ENCODE measurements at places on chromosomes 6 and 20. TPM values are rescaled to one million over a fixed set of nuclear protein-coding genes. Genes with fewer than 3 reads are reported as not detected.

GRCh38 chr6:44800171-44800783 is 412.8 kb downstream of the CDC5L start:
- DNase-seq: no peak
- H3K4me3 ChIP-seq: no peak overlapping the region
- H3K36me3 ChIP-seq: no peaks in the 10 kb centered on the region
- H3K27ac ChIP-seq: no peak overlapping the region

CST3 gene
- total RNA-seq: 1,644 TPM

DNA sequence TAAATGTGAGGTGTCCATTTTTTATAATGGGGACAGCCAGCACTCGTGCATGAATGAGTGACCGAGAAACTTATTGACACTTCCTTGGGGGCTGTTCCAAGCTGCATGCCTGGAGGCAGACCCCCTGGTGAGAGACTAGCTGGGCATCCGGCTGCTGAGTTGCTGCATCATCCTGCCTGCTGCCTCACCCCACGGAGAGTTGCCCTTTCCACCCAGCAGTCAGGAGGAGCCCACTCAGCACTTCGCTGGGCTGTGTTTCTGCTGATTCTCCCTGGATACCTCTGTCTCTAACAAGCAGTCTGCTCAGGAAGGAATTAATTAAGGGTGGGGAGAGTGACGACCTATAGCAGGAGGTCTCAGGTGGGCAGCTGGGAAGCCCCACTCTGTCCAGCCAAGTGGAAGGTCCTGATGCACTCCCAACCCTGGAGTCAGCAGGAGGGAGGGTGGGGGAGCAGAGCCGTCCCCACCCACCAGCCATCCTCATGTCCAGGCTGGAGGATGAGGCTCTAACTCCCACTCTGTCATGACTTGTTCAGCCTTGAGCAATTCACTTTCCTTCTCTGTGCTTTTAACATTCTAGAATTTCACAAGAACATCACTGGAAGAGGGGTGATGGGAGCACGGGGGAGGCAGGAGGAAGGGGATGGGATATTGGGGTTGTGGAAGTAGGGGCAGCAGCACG is 177.3 kb downstream of the LRFN2 start:
- H3K4me3 ChIP-seq: no peak overlapping the region
- no peak overlapping the region for H3K27ac ChIP-seq

GRCh38 chr6:22544476-22544875 is 24.9 kb upstream of the HDGFL1 start:
- no peaks in the 10 kb centered on the region for H3K27me3 ChIP-seq
- no peak overlapping the region for H3K27ac ChIP-seq
- H3K36me3 ChIP-seq: no peaks in the 10 kb centered on the region
- H3K4me1 ChIP-seq: no peaks in the 10 kb centered on the region

GRCh38 chr6:75932067-75932466 is 140.4 kb downstream of the IMPG1 start:
- H3K27ac ChIP-seq: no peak overlapping the region
- DNase-seq: no peak
- no peaks in the 10 kb centered on the region for H3K36me3 ChIP-seq

DNA sequence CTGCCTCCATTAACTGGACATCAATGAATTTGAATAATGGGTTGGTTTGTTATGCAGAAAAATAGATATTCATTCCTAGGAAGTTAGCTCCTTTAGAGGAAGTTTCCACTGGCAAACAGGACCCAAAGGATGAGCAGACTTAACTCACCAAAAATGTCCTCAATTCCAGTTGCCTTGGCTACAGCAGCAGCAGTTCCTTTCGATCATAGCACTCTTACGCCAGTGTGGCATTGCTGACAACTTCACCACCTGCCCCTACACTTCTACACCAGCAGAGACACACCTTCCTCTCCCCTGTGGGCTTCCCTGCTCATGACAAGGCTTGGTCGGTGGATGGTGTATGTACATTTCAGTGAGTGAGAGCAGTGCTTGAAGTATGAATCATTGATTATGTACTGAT is 532.8 kb downstream of the QKI start:
- H3K27me3 ChIP-seq: no peaks in the 10 kb centered on the region
- no peak overlapping the region for H3K4me3 ChIP-seq
- no peaks in the 10 kb centered on the region for H3K4me1 ChIP-seq

FAM83D gene
- total RNA-seq: 29.3 TPM

- no peak overlapping the region for H3K27ac ChIP-seq
- peaks cover 12% of the 10 kb centered on the region for H3K4me1 ChIP-seq
- no peaks in the 10 kb centered on the region for H3K27me3 ChIP-seq
- no peak for DNase-seq
- H3K36me3 ChIP-seq: no peaks in the 10 kb centered on the region
- H3K4me3 ChIP-seq: no peak overlapping the region
Measured at GRCh38 chr6:27161946-27162603, 85.4 kb upstream of the PRSS16 start.

- H3K4me1 ChIP-seq: peaks cover 11% of the 10 kb centered on the region
- H3K27ac ChIP-seq: no peak overlapping the region
- H3K4me3 ChIP-seq: no peak overlapping the region
- no peaks in the 10 kb centered on the region for H3K27me3 ChIP-seq
Measured at GRCh38 chr20:40579701-40580100, 109.3 kb downstream of the MAFB start.

- no peaks in the 10 kb centered on the region for H3K27me3 ChIP-seq
- no peak overlapping the region for H3K27ac ChIP-seq
- DNase-seq: no peak
- no peaks in the 10 kb centered on the region for H3K36me3 ChIP-seq
Measured at GRCh38 chr6:95203153-95203754, 374.1 kb upstream of the MANEA start.

LINC00237 gene
- total RNA-seq: not detected

DNA sequence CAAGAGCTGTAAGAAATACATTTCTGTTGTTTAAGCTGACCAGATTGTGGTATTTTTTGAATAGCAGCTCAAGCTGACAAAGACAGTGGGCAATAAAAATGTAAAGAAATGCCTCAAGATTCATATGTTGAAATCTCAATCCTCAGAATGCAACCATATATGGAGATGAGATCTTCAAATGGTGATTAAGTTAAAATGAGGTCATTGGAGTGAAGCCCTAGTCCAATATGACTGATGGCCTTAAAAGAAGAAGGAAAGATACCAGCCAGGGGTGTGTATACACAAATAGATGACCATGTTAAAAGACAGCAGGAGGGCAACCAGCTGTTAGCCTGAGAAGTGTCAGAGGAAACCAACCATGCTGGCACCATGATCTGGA is 7.1 kb upstream of the DDO start:
- H3K36me3 ChIP-seq: no peaks in the 10 kb centered on the region
- peaks cover 17% of the 10 kb centered on the region for H3K4me1 ChIP-seq
- H3K4me3 ChIP-seq: no peak overlapping the region
- H3K27ac ChIP-seq: no peak overlapping the region
- no peaks in the 10 kb centered on the region for H3K27me3 ChIP-seq

BMP6 gene
- 12.7 TPM for total RNA-seq

GRCh38 chr20:46640536-46641311 is 10.5 kb downstream of the SLC13A3 start:
- no peak overlapping the region for H3K27ac ChIP-seq
- no peaks in the 10 kb centered on the region for H3K27me3 ChIP-seq
- no peak overlapping the region for H3K4me3 ChIP-seq
- H3K36me3 ChIP-seq: no peaks in the 10 kb centered on the region
- DNase-seq: no peak

GRCh38 chr6:53360093-53360912 is 11.6 kb upstream of the ELOVL5 start:
- no peaks in the 10 kb centered on the region for H3K36me3 ChIP-seq
- H3K4me3 ChIP-seq: no peak overlapping the region
- H3K27ac ChIP-seq: peak overlapping the region; percentile 96
- no peak for DNase-seq

GRCh38 chr20:45088247-45088646 is 12.7 kb downstream of the KCNS1 start:
- H3K27me3 ChIP-seq: no peaks in the 10 kb centered on the region
- no peaks in the 10 kb centered on the region for H3K4me1 ChIP-seq
- no peaks in the 10 kb centered on the region for H3K36me3 ChIP-seq
- no peak for DNase-seq
- H3K27ac ChIP-seq: no peak overlapping the region

FNDC11 gene
- total RNA-seq: not detected

DNA sequence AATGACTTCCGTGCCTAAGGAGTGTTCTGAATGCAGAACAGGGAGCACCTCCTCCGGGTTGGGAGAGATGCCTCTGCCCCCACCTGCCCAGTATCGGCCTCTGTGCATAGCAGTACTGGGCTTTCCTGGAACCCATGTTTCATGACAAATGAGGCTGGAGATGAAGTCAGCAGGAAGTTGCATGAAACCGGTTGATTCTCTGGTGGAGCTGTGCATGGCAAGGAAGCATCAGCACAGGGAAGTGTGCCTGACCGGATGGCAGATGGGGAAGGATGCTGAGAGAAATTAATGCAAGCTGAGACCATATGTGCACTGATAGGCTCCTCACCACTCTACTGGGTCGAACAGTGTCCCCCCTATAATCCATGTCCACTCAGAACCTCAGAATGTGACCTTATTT is 155.5 kb downstream of the CDH26 start:
- DNase-seq: no peak
- no peak overlapping the region for H3K4me3 ChIP-seq
- peaks cover 6% of the 10 kb centered on the region for H3K27me3 ChIP-seq
- H3K4me1 ChIP-seq: no peaks in the 10 kb centered on the region
- H3K36me3 ChIP-seq: no peaks in the 10 kb centered on the region

DNA sequence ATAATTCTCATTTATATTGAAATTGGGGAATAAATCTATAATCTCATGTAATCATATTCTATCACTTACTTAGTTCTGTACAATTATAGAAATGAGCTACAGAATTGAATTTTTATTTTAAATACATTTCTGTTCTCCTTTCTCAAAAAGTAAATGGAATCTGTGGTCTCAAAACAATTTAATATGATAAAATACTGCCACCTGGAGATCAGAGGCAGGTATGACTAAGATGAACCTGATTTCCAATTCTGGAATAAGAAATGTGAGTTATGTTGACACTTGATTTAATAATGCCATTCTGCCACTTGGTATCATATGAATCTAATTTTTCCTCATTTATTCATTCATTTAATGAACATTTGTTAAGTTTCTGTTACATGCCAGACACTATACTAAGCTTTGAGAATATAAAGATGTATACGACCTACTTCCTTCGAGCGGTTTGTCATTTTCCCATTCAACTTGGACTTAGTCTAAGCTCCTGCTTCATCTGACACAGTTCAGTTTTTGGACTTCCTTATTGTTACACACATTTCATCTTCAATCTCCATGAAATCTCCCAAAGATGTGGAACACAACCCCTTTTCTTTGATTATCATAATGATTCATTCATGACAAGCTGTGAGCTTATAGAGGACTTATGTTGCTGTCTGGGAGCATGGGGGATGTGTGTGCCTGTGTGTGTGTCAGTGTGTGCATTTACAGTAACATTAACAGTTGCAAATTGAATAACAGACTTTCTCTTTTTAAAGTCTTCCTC is 7.5 kb upstream of the CCDC28A start:
- H3K27ac ChIP-seq: no peak overlapping the region
- DNase-seq: no peak
- H3K36me3 ChIP-seq: no peaks in the 10 kb centered on the region
- H3K4me3 ChIP-seq: no peak overlapping the region
- no peaks in the 10 kb centered on the region for H3K4me1 ChIP-seq
- H3K27me3 ChIP-seq: no peaks in the 10 kb centered on the region

DNA sequence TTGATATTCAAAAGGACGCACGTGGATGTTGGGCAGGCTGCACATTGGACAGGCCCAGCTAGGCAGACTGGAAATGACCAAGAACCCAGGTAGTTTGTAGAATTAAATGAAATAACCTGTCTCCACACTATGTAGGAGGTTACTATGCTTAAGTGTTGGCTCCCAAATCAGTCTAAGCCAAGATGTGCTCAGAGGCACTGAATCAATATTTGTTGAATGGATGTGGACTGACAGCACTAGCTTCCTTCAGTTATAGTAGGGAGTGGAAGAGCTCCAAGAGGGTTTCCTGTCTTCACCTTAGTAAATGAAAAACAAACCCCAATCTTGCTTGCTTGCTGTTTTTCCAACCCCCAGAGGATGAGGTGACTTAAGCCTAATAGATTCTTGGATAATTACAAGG is 180.5 kb downstream of the JARID2 start:
- H3K27ac ChIP-seq: no peak overlapping the region
- no peak for DNase-seq
- H3K27me3 ChIP-seq: no peaks in the 10 kb centered on the region

VWA7 gene
- 8.1 TPM for total RNA-seq

- H3K27ac ChIP-seq: no peak overlapping the region
- no peaks in the 10 kb centered on the region for H3K36me3 ChIP-seq
Measured at GRCh38 chr20:51036226-51036625, 13.3 kb upstream of the KCNG1 start.

- H3K36me3 ChIP-seq: no peaks in the 10 kb centered on the region
- DNase-seq: no peak
- no peaks in the 10 kb centered on the region for H3K4me1 ChIP-seq
- H3K4me3 ChIP-seq: no peak overlapping the region
- no peaks in the 10 kb centered on the region for H3K27me3 ChIP-seq
- peak overlapping the region; percentile 12 for H3K27ac ChIP-seq
Measured at GRCh38 chr6:140269591-140270165, 895.2 kb upstream of the CITED2 start.

DNA sequence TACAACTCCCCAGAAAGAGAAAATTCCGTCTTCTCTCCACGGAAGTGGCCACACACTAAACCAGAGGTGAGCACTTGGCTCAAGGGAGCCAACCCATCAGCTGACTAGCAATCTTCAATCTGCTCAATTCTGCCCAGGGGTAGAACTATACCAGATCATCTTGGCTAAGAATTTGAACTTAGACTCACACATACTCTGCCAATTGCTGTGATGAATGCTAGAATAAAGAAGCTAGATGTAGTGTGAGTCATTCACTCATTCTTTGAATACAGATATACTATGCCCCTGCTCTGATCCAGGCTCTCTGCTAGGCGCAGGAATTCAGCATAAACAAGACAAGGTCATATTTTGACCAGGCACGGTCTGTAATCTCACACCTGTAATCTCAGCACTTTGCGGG is 147.9 kb upstream of the SHLD1 start:
- DNase-seq: no peak
- no peak overlapping the region for H3K4me3 ChIP-seq
- no peak overlapping the region for H3K27ac ChIP-seq
- no peaks in the 10 kb centered on the region for H3K27me3 ChIP-seq

DNA sequence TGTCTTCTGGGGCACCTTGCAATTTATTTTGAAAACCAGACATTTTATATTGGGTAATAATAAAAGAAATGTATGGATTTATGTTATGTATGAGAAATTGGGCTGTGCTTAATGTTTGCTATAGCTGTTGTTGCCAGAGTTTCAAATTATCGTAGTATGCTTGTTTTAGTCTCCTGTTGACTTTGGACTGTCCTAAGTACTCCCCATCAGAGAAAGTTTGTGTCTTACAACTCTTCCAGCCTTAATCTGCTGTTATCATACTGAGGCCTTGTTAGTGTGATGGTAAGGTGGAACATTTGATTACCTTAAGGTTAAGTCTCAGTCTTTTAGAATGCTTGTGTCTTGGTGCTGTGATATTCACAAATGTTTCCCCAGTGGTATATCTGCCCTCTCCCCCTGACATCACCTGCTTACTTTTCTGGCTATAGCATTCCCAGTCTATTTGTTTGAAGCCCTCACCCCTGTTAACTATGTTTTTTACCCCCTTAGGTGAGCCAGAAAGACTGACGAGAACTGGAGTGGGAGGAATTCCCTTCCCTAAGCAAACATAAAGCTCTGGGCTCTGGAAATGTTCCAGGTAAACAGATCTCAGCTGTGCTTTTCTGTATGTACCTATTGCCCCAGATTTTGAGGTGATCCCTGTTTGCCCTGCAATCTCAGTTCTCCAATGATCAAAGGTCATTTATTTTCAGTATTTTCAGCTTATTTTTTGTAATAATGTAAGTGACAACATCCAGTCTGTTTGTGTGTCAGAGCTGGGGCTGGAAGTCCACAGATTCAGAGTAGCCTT is 581.1 kb upstream of the CITED2 start:
- H3K4me3 ChIP-seq: no peak overlapping the region
- no peaks in the 10 kb centered on the region for H3K36me3 ChIP-seq
- H3K27ac ChIP-seq: no peak overlapping the region
- peaks cover 4% of the 10 kb centered on the region for H3K4me1 ChIP-seq

TFAP2A gene
- total RNA-seq: not detected
